ENCODE measurements at places on chromosomes 7 and 10.
A peak's percentile ranks its signal among the peaks of the same experiment; 100 is the strongest.

- no peak overlapping the region for H3K4me3 ChIP-seq
- no peak for DNase-seq
- H3K36me3 ChIP-seq, result no peaks in the 10 kb centered on the region
- no peaks in the 10 kb centered on the region for H3K27me3 ChIP-seq
Observed at GRCh38 chr10:111077785-111078504, 1.1 kb downstream of the ADRA2A start.

- no peak overlapping the region for H3K27ac ChIP-seq
- DNase-seq, result peak; percentile 21
Observed at GRCh38 chr10:83991986-83992753, 147.1 kb upstream of the GHITM start.

GRCh38 chr10:7406712-7407333 is 4.0 kb downstream of the SFMBT2 start:
- H3K4me3 ChIP-seq, result no peak overlapping the region
- no peaks in the 10 kb centered on the region for H3K36me3 ChIP-seq
- peaks cover 13% of the 10 kb centered on the region for H3K4me1 ChIP-seq
- H3K27ac ChIP-seq, result no peak overlapping the region

DNA sequence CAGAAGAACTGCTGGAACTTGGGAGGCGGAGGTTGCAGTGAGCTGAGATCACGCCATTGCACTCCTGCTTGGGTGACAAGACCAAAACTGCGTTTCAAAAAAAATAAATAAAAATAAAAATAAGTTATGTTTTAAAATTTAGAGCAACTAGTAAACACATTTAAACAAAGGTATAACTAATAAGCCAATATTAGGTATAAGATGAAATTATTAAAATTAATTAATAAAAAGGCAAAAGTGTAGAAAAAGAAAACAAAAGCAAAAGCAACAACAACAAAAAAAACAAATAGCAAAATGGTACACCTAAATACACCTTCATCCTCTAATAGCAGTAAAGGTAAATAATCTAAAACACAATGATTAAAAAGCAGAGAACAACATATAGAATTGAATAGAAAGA is 6.2 kb upstream of the OR6B1 start:
- H3K27ac ChIP-seq, result no peak overlapping the region
- no peak overlapping the region for H3K4me3 ChIP-seq
- no peaks in the 10 kb centered on the region for H3K4me1 ChIP-seq
- DNase-seq, result no peak
- H3K27me3 ChIP-seq, result no peaks in the 10 kb centered on the region

GRCh38 chr7:99974681-99975080 is 1.1 kb downstream of the AZGP1 start:
- no peak for DNase-seq
- H3K4me3 ChIP-seq, result no peak overlapping the region
- no peak overlapping the region for H3K27ac ChIP-seq
- no peaks in the 10 kb centered on the region for H3K27me3 ChIP-seq

DNA sequence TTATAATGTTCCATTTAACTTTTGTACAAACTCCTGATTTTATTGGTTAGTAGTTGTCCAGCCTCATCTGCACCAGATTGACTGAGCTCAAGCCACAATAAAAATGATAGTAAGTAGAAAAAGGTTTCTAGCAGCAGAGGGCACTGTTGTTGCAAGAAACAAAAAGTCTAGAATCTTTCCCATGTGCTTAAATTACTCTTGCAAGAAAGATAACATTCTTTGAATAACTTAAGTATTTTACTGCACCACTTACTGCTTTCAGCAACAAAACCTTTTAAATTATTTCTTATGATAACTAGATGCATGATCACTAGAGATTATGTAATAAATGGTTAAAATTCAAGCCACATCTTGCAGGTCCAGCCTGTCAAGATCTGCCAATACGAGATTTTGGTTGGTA is 27.0 kb downstream of the LMOD2 start:
- no peak overlapping the region for H3K4me3 ChIP-seq
- DNase-seq, result peak; percentile 65
- H3K27me3 ChIP-seq, result no peaks in the 10 kb centered on the region
- H3K36me3 ChIP-seq, result peaks cover 3% of the 10 kb centered on the region

DNA sequence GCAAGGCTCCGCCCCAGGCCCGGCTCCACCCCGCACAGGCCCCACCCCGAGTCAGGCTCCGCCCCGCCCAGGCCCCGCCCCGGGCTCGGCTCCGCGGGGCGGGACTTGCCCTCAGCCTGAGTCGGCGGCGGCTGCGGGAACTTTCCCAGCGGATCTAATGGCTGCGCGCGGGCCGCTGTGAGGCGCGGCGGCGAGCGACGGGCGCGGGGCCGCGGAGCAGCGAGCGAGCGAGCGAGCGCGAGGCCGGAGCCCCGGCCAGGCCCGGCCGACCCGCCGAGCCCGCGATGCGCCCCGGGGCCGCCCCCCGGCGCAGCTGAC is at the start of gene INPP5A:
Gene INPP5A, plus strand, starts transcription at position 104 of the 318 bp plus-strand sequence. CDS start 310 bp downstream, outside the sequence.
- H3K36me3 ChIP-seq, result no peaks in the 10 kb centered on the region
- H3K4me3 ChIP-seq, result peak within 1 kb of the TSS; percentile 59
- H3K27me3 ChIP-seq, result no peaks in the 10 kb centered on the region
- H3K4me1 ChIP-seq, result no peaks in the 10 kb centered on the region
- H3K27ac ChIP-seq, result no peak within 1 kb of the TSS

GRCh38 chr7:1943933-1944618 is 274.0 kb downstream of the ELFN1 start:
- no peak overlapping the region for H3K27ac ChIP-seq
- no peaks in the 10 kb centered on the region for H3K27me3 ChIP-seq
- no peak for DNase-seq
- no peaks in the 10 kb centered on the region for H3K4me1 ChIP-seq
- H3K4me3 ChIP-seq, result no peak overlapping the region
- no peaks in the 10 kb centered on the region for H3K36me3 ChIP-seq

DNA sequence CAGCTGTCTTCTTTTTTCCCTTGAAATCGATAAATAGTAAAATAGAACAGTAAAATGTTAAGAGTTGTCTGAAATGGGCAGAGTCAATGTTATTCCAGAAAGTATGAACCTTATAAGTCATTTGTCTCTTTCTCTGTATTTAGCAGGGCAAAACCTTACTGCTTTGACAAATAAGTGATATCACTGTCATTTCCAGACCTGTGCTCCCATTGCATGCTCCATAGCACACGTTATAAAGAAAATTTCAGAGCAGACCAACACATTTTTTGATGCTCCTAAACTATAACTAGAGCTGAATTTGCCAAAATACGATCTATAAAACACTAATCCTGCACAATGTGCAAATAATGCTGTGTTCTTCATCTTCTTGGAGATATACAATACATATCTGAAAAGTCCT is 1.1 kb downstream of the A1CF start:
- no peaks in the 10 kb centered on the region for H3K4me1 ChIP-seq
- no peak for DNase-seq
- no peak overlapping the region for H3K27ac ChIP-seq
- no peaks in the 10 kb centered on the region for H3K36me3 ChIP-seq

DNA sequence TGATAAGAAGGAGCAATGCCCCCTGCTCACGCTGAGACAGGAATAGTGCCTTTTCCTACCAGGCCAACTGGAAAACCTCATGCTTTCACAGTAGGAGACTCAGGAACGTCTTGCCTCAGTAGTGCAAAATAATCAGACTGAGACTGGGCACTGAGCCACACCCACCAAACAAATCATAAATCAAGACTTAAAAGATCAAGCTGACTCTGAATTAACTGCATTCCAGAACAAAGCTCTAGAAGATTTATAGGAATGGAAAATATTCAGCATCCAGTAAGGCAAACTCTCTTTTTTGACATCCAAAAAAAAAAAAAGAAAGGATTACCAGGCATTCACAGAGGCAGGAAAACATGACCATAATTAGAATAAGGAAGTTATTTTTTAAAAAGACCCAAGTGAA is 30.5 kb upstream of the SLC18A3 start:
- H3K4me1 ChIP-seq, result no peaks in the 10 kb centered on the region
- H3K4me3 ChIP-seq, result no peak overlapping the region
- no peak overlapping the region for H3K27ac ChIP-seq
- no peaks in the 10 kb centered on the region for H3K36me3 ChIP-seq

DNA sequence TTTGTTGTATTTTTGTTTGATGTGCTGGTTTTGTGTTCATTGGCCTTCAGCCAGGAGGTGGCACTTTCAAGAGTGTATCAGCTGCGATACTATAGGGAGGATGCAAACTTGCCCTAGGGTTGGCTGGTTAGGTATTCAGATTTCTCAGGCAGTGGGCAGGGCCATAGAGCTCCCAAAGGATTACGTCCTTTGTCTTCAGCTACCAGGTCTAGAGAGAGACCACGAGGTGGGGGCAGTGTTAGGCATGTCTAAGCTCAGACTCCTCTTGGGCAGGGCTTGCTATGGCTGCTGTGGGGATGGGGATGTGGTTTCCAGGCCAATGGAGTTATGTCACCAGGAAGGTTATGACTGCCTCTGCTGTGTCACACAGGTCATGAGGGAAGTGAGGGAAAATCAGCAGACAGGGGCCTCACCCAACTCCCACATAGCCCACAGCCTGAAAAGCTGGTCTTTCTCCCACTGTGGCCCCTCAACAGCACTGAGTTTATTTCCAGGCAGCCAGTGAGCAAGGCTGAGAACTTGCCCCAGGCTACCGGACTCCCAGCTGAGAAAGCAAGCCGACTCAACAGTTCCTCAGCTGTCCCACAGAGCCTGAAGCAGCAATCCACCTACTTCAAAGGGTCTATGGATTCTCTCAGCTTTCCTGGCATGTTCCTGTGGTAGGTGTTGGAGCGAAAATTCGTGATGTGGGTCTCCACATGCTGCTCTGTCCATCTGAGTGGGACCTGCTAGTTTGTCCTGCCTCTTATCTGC is 227.4 kb upstream of the COBL start:
- no peaks in the 10 kb centered on the region for H3K27me3 ChIP-seq
- DNase-seq, result no peak
- H3K4me3 ChIP-seq, result no peak overlapping the region
- no peaks in the 10 kb centered on the region for H3K4me1 ChIP-seq

Measured in MM.1S (cell line).